ENCODE measurements at places on chromosomes 4 and X. TPM values are rescaled to one million over a fixed set of nuclear protein-coding genes. Genes with fewer than 3 reads are reported as not detected.

GRCh38 chrX:150568320-150569154 is at the start of gene MTM1:
MTM1 (plus strand) TSS chrX:150568621; CDS start chrX:150592615, 23,994 bp downstream.
- DNase-seq, result peak; percentile 92

DNA sequence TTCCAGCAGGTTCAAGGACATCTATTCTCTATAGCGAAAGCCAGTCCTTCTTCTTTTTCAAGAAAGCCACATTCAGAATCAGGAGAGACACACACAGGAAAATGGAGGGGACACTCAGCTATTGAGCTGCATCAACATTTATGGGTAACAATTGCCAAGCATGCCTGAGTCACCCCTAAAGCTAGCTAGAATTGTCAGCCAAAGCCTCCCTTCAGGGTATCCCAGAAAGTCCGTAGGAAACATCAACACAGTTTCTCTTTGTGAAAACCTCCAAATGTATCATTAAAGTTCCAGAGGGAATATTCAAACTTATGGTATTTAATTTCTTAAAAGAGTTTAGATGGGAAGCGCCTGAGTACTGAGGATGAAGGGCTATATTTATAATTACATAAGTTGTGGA is 331.1 kb upstream of the SLC7A11 start:
- DNase-seq, result no peak

DNA sequence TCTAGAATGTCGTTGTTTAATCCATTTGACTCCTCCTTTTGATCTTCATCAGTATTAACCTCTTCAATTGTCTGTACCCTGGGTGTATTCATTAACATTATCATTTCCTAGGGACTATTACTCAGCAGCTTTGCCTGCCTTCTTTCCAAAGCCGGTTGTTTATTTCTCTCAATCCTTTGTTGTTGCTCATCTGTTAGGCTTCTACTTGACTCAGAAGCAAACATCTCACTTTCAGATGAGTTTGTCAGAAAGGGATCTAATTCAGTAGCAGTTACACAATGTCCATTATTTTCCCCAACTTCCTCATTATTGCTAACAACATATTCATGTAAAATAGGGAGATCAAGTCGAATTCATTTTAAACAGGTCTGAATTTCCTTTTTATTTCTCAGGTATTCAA is 22.1 kb upstream of the HSD17B10 start:
- peak; percentile 61 for DNase-seq

DNA sequence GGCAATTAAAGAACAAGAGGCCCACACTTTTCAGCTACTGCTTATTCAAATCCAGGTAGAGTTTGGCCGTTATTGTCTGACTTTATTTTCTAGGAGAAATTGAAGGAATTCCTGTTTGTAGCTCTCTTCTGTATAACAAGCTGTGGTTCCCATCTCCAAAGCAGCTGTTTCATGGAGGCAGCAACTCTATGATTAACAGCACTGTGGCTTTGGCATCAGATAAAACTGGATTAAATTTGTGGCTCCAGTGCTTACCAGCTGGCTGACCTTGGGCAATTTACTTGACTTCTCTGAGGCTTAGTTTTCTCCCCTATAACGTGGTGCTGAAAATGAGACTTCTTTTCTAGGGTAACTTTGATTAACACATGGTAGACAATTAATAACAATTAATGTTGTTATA is 28.1 kb downstream of the SLC30A9 start:
- peak; percentile 87 for DNase-seq

- DNase-seq, result peak; percentile 43
These were observed 1163.0 kb downstream of the RAPGEF2 start for GRCh38 chr4:160265836-160266235.

DNA sequence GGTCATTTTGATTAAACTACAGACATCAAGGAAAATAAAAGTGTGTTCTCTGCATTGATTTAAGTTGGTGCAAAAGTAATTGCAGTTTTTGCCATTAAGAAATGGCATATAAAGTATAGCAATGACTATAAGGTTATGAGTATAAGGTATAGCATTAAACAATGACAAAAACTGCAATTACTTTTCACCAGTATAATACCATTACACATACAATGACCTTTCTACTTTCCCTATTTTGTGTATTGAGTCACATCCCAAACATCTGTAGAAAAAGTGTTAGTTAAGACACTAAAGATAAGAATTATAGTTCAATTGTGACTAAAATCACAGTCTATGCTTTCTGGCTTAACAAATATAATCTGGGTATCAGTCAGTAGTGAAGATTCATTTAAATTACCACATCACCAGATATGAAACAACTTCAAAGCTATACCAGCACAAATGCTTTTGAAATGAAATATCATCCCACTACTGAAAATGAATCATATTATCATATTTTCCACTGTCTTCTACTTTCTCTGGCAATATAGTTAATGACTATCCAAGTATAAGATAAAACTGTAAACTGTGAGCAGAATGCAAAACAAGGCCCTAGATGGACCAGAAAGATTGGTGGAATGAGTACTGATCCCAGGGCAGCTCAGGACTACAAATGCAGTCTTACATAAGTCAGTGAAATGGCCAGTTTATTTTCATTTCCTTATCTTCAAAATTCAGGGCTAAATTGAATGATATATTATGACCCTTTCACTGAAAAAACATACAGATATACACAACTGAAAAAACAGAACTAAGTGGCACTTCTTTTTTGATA is 241.1 kb downstream of the ANTXR2 start:
- no peak for DNase-seq

GRCh38 chrX:21255032-21255618 is 119.1 kb upstream of the CNKSR2 start:
- no peak for DNase-seq

GRCh38 chrX:72296991-72297390 is 8.7 kb downstream of the CITED1 start:
- DNase-seq, result peak; percentile 31

DNA sequence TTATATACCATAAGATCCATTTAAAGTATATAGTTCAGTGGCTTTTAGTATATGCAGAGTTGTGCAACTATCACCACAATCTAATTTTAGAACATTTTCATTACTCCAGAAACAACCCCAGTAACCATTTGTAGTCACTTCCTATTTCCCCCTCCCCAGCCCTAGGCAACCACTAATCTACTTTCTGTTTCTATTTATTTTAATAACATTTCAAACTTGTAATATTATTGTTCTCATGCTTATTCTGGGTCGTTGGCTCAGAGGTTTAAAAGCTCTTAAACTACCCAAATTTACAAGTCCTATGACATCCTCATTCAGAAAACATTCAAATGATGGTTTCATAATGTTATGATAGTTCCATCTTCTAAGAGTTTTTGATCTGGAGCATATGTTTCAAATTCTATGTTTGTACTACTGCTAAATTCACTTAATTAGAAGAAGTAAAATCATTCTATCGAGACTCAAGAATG is 18.4 kb downstream of the XIAP start:
- peak; percentile 12 for DNase-seq

SERPINA7 gene
- not detected for total RNA-seq

HMGN5 gene
- 1.8 TPM for total RNA-seq

SLC25A53 gene
- total RNA-seq, result 5.9 TPM

CYTL1 gene
- total RNA-seq, result not detected

DDX53 gene
- not detected for total RNA-seq
